ENCODE measurements at places on chromosomes 3 and 15.

- DNase-seq, result no peak
These were observed 419.0 kb downstream of the CNTN4 start for GRCh38 chr3:2517500-2518172.

- DNase-seq, result peak; percentile 83
These were observed 71.2 kb downstream of the GOLIM4 start for GRCh38 chr3:168024537-168024941.

GRCh38 chr15:36275656-36276055, 303.8 kb upstream of the CDIN1 start:
- DNase-seq, result peak; percentile 5

DNA sequence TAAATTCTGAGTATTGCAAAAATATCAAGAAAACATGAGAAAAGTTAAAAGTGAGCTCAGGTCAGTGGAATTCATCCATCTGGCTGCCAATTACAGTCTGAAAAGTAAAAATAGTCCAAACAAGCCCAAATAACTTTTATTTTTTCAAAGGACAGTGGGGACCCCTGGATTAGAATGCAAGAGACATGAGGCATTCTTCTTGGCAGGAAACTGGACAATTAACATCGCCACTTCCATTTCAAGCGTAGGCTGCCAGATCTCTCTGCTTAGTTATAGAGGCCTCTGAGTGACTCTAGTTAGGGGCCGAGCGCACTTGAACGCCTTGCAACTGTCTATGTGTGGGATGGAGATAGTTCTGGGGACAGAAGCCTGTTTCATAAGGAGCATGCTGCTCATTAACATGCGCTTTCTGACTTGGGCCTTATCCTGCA, 189.1 kb downstream of the GHSR start:
- peak; percentile 65 for DNase-seq

DNA sequence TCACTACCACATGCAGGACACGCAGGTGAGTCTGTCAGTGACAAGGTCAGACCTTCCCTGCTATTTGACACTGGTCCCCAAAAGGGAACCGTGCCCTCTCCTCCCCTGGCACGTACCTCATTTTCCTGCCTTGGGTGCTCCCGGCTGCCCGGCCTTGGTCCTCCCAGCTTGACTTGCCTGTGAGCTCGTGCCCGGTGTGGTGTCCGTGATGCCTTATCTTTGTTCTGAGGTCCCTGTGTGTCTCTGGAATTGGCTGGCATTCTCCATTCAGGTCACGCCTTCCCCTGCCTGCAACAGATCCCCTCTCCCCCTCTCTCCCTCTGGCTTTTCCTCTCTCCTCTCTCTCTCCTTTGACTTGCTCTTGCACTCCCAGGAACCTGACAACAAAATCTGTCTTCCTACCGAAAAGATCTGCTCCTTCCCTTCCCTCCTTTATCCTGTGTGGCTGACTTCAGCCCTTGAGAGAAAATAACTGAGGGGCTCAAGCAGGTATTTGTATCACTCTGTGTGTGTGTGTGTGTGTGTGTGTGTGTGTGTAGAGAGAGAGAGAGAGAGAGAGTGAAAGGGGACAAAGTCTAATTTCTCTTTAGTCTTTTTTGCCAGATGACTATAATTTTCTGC, at the start of gene MASP1:
TSS of gene MASP1 (minus strand) at position 226 of the 621 bp plus-strand sequence. CDS start at position 121, 105 bp downstream.
- DNase-seq, result peak; percentile 15

- peak; percentile 65 for DNase-seq
These were observed 47.5 kb upstream of the FRMD4B start for GRCh38 chr3:69433121-69433968.

GRCh38 chr3:17157713-17158112, 273.0 kb downstream of the PLCL2 start:
- peak; percentile 75 for DNase-seq

DNA sequence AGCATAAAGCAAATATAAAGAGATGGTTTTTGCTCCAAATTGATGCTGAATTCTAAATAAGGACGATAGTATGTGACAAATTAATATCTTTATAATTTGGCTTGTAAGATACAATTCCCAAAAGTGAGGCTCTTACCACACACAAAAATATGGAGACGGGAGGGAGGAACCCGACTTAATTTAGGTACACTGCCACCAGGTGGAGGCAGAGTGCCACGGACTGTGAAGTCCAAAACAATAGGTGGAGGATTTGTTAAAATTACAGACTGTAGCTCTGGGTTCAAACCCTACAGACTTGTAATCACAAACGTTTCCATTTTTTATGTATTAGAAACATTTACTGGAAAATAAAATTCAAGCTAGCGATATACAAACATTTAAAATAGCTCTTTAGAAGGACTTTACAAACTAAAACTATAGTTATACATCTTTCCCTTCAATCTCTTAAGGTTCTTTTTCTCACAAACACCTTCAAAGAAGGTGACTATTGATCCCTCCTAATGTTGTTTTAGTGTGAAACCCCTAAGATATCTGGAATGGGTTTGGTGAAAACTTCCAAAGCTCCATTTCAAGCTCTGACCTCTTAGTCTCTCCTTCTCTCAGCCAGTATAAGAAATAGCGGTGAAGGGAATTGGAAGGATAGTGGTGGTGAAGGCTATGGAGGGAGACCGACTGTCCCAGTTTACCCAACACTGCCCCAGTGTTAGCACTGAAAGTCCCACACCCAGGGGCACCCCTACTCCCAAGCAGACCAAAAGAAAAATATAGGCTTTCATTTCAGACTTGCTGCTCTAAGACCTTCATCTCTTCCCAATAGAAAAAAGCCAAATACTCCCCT, 89.7 kb downstream of the AQP9 start:
- peak; percentile 79 for DNase-seq

- DNase-seq, result no peak
These were observed 45.7 kb downstream of the SYNPR start for GRCh38 chr3:63323766-63324165.

GRCh38 chr3:28294667-28295413, 53.4 kb downstream of the CMC1 start:
- DNase-seq, result no peak

Measured in fibroblast of skin of right biceps (primary cell).